NCI-H2081 (cell line): ENCODE measurements at places on chromosomes 6 and 20.

- DNase-seq, result no peak
Observed at GRCh38 chr6:115766745-115767462, 293.8 kb downstream of the FRK start.

DNA sequence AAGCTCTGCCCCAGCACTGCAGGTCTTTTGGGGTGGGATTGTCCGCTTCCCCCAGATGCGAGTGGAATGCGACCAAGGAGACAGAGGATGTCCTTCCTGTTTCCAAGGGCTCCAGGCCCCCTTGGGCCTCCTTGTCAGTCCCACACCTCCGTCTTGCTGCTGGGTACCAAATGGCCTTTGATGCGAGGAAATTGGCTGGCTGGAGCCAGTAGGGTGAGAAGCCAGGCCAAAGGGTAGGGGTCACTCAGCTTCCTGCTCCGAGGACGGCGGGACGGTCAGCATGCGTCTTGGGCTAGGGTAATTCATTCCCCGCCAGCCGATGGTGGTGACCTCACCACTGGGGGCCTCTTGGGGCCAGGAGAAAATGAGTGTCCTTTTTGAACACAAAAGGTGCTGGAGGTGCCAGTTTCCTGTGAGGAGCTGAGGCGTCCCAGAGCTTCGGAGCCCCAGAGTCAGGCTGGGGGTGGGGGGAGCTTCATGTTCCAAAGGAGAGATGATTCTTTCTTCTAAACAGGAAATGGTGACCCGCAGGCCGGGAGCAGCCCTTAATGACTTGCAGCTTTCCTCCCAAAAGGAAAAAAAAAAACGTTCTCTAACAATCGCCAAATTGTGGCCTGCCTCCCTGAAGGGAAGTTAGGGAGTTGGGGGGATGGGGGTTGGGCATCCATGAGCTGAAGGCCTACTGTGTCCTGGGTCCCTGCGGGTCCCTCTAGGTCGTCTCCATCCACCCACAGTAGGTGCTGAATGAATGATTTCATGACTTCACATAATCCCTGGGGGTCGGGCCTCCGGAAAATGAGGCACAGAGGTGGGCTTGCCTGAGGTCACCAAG, 6.7 kb downstream of the SNAI1 start:
- no peak for DNase-seq

- DNase-seq, result no peak
Observed at GRCh38 chr20:35571555-35571954, 29.7 kb downstream of the ERGIC3 start.

- no peak for DNase-seq
Observed at GRCh38 chr6:44185953-44186634, 27.5 kb downstream of the CAPN11 start.

GRCh38 chr6:87658516-87658915, 43.5 kb downstream of the AKIRIN2 start:
- DNase-seq, result no peak

DNA sequence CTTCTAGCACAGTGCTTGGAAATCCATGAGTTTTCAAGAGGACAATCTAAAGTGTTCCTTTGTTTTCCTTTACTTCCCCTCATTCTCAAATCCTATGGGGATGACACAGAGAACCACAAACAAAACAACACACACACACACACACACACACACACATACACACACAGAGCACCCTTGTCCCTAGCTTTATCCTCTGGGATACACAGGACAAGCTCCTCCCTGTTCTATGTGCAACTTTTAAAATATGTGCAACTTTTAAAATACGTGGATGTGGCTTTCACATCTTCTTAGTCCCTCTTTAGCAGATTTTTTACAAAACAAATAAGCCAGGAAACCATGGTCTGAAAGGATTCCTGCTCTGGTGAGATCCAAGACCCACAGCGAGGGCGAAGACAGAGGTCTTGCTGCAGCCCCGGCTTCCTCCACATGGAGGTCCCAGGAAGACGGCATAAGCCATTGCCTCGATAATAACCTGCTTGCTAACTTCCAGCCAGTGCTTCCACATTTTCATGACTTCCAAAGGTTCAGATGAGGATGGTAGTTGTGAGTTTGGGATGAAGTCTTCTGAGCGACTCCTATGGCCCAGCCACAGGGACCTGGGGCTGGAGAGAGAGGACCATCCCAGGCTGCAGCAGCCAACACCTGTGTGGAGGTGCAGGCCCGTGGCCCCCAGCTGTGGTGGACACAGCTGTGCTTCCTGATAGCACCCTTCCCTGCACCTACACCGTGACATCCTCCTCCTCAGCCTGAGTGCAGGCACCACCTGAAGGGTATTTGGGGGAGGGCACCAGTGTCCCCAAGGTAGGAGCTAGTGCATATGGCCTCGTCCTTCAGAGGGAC, 62.8 kb upstream of the CD93 start:
- no peak for DNase-seq

DNA sequence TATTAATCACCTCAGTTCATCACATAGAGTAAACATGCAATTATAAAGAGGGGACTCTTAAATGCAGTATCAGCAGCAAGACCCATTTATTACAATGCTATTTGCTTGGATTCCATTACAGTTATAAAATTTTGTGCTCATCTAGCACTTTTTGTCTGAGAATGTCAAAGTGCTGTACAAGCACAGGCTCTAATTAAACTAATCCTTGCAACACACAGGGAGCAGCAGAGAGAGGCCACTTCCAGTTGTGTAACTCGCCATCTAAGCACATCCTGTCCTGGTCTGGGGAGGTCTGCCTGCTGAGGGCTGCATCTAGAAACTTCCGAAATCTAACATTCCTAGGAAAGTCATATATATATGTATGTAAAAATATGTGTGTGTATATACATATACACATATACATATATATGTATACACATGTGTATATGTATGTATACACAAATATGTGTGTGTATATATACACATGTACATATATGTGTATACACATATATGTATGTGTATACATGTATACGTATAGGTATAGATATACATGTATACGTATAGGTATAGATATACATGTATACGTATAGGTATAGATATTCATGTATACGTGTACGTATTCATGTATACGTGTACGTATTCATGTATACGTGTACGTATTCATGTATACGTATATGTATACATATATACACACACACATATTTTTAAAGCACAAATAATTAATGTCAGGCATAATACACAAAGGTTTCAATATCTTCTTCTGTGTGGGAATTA, 136.4 kb upstream of the JARID2 start:
- no peak for DNase-seq

GRCh38 chr20:34209111-34209510, 32.1 kb upstream of the ASIP start:
- DNase-seq, result no peak

DNA sequence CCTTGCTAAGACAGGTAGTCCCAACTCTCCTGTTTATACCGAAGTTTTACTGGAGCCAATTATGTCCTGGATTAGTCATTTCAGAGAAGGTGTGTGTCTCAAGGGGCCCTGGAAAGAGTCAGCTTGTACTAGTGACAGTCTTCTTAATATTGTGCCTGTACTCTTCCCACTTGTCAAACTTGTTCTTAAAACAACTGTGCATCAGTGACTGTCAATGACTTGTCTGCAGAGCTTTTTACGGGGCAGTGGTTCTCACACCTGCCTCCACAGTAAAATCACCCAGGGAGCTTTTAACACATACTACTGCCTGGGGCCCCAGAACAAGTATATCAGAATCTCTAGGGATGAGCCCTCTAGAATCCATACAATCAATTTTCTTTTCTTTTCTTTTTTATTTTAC, 28.4 kb upstream of the GLP1R start:
- no peak for DNase-seq

DNA sequence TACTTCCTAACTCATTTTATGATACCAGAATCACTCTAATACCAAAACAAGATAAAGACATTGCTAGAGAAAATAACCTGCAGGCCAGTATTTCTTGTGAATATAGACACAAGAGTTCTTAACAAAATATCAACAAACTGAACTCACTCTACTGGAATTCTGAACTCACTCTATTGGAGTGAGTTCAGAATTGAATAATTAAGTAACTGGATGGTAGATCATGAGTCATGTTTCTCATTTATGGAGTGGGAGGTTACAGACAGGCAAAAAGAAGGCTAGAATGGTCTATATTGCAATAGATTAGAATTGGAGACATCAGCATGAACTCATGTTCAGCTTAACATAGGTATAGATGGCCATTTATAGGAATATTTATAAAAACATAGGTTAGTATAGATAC, 26.6 kb upstream of the C6orf58 start:
- no peak for DNase-seq

DNA sequence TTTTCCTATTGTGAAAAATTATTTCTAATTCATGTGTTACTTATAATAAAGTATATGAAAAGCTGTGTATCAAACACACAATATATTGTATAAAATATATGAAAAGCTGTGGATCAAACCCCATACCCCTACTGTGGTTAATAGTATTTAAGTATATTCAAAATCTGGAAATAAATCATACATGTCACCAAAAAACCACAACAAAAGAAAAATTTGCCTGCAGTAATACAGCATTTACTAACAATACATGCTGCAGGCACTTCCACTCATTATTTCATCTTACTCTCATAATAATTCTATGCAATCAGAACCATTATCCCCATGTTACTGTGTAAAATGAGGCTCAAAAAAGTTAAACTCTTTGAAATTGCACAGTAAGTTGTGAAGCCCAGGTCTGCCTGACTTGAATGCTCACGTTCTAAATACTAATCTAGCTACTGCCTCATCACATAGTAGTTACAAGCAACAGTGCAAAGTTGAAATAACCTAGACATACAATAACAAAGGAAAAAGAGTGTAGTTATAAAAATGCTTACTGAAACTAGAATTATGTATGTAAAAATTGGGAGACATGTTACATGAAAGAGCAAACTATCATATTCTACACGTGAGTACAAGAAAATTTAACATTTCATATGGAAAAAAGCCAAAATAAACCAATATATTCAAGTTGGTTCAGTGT, 61.7 kb downstream of the FAM217A start:
- no peak for DNase-seq

GRCh38 chr6:106509420-106510089, 119.7 kb downstream of the RTN4IP1 start:
- no peak for DNase-seq

GRCh38 chr6:71080826-71081225, 124.0 kb upstream of the B3GAT2 start:
- no peak for DNase-seq
